B cell (primary cell): ENCODE measurements at places on chromosomes 3 and 15.

GRCh38 chr3:168213920-168214319 lies 118.2 kb upstream of the GOLIM4 start:
- no peak for DNase-seq

DNA sequence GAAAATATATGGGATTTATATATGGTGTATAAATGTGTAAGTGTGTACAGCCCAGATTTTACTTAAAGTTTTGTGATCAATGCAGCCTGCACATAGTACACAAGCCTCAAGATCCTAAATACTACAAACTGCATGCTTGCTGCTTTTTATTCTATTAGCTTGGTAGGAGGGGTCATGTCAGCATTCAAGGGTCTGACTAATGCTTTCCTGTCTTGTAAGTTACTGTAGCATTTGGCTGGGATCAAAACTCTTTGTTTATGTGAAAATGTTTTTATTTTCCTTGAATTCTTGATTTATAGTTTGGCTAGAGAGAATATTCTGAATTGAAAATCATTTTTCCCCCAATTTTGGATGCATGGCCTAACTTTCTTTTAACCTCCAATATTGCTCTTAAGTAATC lies 370.9 kb downstream of the NSUN3 start:
- no peak for DNase-seq

DNA sequence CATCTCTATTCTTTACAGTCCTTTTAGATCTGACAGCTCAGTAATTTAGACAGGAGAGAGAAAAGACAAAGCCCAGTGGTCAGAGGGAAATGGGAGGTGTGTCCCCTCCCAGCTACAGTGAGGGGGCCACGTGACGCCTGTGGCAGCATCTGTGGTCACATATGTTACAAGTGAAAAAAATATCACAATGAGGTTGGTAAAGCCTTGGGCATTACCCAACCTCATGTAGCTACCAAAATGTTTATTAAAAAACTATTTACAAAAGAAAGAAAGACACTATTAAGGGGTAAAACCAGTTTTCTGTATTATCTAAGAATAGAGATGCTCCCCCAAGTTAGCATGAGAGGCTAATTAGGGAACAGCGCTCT lies 42.9 kb upstream of the PLCL2 start:
- DNase-seq: no peak

DNA sequence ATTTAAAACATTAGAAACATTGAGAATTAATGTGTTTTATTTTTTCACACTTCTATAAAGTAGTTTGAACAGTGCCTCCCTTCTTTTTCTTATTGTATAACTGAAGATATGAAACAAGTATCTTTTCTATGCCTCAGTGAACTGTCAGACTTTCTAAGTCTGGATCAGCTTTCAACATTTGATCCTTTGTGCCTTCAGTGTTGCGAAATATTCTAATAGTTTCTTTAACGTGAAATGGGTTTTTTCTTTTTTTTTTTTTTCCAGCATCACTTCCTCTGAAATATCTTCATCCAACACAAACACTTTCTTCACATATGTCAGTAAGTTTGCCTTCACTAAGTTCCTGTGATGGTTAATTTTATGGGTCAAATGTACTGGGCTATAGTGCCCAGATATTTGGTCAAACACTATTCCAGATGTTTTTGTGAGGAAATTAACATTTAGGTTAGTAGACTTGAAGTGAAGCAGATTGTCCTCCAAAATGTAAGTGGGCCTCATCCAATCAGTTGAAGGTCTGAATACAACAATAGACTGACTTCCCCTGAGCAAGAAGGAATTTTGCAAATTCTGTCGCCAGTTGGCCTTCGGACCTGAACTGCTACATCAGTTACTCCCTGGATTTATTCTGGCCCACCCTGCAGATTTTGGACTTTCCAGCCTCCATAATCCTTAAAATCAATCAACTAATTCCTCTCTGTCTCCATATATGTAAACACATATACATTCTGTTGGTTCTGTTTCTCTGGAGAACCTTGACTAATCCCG lies 6.4 kb upstream of the CPOX start:
- DNase-seq: no peak

GRCh38 chr15:88204584-88204983 lies 52.0 kb downstream of the NTRK3 start:
- no peak for DNase-seq

- DNase-seq: no peak
These were observed 39.3 kb downstream of the CHCHD6 start for GRCh38 chr3:126743350-126743749.

GRCh38 chr3:36729204-36730056 lies 34.9 kb downstream of the DCLK3 start:
- peak; percentile 51 for DNase-seq
